Mesenchymal stem cell (in vitro differentiated cells and primary cell): ENCODE measurements at places on chromosomes 11 and 22.
A peak's percentile ranks its signal among the peaks of the same experiment; 100 is the strongest.

DNA sequence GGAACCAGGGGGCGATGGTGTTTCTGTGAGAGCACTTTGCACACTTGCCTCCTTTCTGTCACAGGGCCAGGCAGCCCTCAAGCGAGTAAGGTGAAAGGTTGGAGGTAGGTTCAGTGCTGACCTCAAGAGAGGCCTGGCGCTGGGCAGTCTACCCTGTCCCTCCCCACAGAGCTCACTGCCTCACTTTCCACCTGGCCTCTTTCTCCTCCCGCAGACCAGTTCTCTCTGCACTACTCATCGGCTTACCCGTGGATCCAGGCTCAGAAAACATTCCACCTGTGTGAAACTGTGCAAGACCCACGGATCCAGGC, 16.8 kb downstream of the APOL5 start:
- H3K27ac ChIP-seq = no peak overlapping the region
- peaks cover 1% of the 10 kb centered on the region for H3K4me1 ChIP-seq
- H3K27me3 ChIP-seq = no peaks in the 10 kb centered on the region

DNA sequence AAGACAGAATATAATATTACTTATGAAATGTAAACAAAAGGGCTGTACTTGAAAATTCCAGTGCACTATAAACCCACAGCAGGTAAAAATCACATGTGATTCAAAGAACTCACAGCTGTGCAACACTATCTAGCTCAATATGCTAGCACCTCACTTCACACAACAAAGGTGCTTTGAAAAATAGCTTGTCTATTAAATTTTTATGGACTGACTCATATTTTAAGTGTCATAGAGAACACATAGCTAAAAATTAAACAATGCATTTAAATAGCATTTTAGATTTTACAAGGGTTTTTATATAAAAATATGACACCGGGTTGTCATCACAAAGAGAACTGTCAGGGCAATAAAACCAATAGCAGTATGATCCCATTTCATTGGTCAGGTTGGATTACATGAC, 1390.5 kb upstream of the TENM4 start:
- no peak overlapping the region for H3K27ac ChIP-seq
- no peak for DNase-seq
- H3K36me3 ChIP-seq = no peaks in the 10 kb centered on the region
- no peak overlapping the region for H3K4me3 ChIP-seq
- no peaks in the 10 kb centered on the region for H3K4me1 ChIP-seq
- no peaks in the 10 kb centered on the region for H3K27me3 ChIP-seq

- H3K27me3 ChIP-seq = no peaks in the 10 kb centered on the region
- no peak overlapping the region for H3K4me3 ChIP-seq
- peak; percentile 67 for DNase-seq
- H3K27ac ChIP-seq = no peak overlapping the region
Measured at GRCh38 chr11:84969103-84969502, 658.0 kb downstream of the DLG2 start.

- peaks cover 8% of the 10 kb centered on the region for H3K4me1 ChIP-seq
- H3K4me3 ChIP-seq = no peak overlapping the region
- H3K36me3 ChIP-seq = peaks cover 64% of the 10 kb centered on the region
- peak; percentile 86 for DNase-seq
Measured at GRCh38 chr11:129861702-129862522, 33.5 kb downstream of the NFRKB start.

GRCh38 chr11:65579291-65579690, 3.4 kb downstream of the EHBP1L1 start:
- no peak overlapping the region for H3K27ac ChIP-seq
- no peak overlapping the region for H3K4me3 ChIP-seq
- H3K27me3 ChIP-seq = no peaks in the 10 kb centered on the region
- DNase-seq = no peak

DNA sequence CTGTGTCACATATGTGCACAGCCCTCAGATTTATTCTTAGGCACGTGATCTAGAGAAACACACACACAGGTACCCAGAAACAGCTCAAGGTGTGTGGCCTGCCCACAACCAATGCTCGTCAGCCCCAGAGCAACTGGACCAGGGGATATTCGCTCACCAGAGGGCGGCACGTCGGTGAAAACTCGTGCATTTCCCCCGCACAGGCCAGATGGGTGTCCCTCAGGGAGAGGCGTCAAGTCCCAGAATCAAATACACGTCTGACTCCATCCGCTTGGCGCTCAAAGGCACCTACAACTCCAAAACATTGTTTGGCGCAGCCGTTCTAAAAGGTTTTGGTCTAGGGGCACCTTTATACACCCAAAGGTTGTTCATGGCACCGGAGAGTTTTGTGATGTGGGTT, 429.0 kb downstream of the BRD1 start:
- no peak for DNase-seq
- H3K27me3 ChIP-seq = no peaks in the 10 kb centered on the region
- H3K4me1 ChIP-seq = no peaks in the 10 kb centered on the region
- H3K36me3 ChIP-seq = no peaks in the 10 kb centered on the region
- no peak overlapping the region for H3K27ac ChIP-seq

GRCh38 chr11:70768346-70769095, 370.2 kb downstream of the CTTN start:
- H3K27me3 ChIP-seq = no peaks in the 10 kb centered on the region
- no peak for DNase-seq
- H3K27ac ChIP-seq = no peak overlapping the region
- no peak overlapping the region for H3K4me3 ChIP-seq
- peaks cover 2% of the 10 kb centered on the region for H3K4me1 ChIP-seq

DNA sequence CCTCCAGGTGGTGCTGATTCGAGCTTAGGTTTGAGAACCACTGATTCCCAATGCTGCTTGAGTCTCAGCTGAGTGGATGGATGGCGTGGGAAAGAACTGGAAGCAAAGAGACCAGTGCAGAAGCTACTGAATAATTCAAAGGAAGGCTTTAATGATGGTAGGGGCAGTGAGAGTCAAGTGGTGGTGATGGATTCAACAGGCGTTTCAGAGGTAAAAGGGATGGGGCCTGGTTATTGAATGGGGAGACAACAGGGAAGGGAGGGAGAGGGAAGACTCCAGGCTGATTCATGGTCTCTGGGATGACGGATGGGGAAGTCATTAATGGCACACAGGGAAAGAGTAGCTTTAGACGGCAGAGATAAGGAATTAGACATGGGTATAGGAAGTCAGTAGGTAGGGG, 104.3 kb upstream of the TBCEL start:
- no peak overlapping the region for H3K4me3 ChIP-seq
- no peaks in the 10 kb centered on the region for H3K36me3 ChIP-seq
- peaks cover 1% of the 10 kb centered on the region for H3K4me1 ChIP-seq
- DNase-seq = no peak
- no peak overlapping the region for H3K27ac ChIP-seq
- H3K27me3 ChIP-seq = peaks cover 25% of the 10 kb centered on the region

DNA sequence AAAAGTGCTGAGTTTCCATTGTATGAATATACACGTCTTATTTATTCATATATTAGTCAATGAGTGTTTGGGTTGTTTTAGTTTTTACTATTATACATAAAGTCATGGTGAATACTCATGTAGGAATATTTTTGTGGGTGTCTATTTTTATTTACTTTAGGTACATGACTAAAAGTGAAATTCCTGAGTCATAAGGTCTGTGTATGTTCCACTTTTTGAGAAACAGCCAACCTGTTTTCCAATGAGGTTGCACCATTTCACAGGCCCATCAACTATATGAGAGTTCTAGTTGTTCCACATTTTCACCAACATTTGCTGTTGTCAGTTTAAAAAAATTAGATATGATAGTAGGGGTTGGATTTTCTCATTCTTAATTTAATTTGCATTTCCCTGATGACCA, 6.6 kb upstream of the OR6X1 start:
- no peaks in the 10 kb centered on the region for H3K36me3 ChIP-seq
- H3K4me1 ChIP-seq = no peaks in the 10 kb centered on the region
- H3K27me3 ChIP-seq = peaks cover 6% of the 10 kb centered on the region
- no peak overlapping the region for H3K27ac ChIP-seq
- DNase-seq = no peak

DNA sequence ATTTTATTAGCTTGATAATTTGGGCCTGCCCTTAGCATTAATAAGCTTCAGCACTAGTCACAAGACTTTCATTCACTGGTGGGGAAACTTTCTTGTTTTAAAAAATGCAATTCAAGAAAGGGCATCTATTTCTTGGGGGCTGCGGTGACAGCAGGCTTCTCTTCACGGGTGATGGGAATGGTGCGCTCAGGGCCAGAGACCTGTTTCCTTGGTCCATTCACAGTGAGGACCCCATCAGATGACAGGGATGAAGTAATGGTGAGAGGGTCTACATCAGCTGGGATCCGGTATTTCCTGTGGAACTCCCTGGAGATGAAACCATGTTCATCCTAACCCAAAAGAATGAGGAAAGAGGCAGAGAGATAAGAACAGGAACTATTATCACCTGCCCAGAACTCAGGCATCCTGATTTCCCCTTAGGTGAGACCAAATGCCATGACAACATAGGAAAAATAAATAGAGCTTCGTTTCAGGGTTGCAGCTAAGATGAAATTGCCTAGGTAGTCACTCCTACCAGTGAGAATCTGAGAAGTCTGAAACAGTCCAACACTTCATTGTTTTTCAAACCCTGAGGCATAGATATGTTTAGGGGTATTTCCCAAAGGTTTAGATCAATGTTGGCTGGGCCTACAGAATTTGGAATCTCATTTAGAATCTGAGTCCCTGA, 2.8 kb downstream of the CRYAB start:
- no peak for DNase-seq
- H3K36me3 ChIP-seq = no peaks in the 10 kb centered on the region
- no peaks in the 10 kb centered on the region for H3K27me3 ChIP-seq
- H3K27ac ChIP-seq = no peak overlapping the region
- H3K4me1 ChIP-seq = peaks cover 10% of the 10 kb centered on the region

GRCh38 chr11:102197670-102198139, 87.5 kb downstream of the YAP1 start:
- peaks cover 48% of the 10 kb centered on the region for H3K36me3 ChIP-seq
- no peak for DNase-seq
- no peaks in the 10 kb centered on the region for H3K4me1 ChIP-seq

DNA sequence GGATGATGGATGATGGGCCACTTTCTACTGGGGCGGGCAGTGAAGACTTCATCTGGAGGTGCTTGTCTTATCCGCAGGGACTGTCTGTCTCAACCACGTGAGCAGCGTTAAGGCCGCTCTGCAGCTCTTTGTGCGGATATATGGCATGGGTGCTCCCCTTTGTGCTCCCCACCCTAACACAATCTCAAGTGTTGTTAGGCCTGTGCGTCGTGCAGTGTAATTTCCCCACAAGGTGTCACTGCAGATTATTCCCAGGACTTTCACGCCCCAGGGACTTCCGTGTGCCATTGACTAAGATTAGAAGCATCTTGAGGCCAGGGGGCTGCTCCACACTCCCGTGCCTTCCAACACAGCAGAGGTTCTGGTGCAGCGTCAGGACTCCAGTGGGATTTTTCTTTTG, 65.3 kb downstream of the TBC1D22A start:
- peaks cover 42% of the 10 kb centered on the region for H3K4me1 ChIP-seq
- no peaks in the 10 kb centered on the region for H3K27me3 ChIP-seq
- no peak overlapping the region for H3K27ac ChIP-seq
- peaks cover 16% of the 10 kb centered on the region for H3K36me3 ChIP-seq
- DNase-seq = no peak

GRCh38 chr11:111549196-111549868, 8.8 kb downstream of the LAYN start:
- H3K4me3 ChIP-seq = no peak overlapping the region
- DNase-seq = no peak
- no peaks in the 10 kb centered on the region for H3K4me1 ChIP-seq
- H3K36me3 ChIP-seq = peaks cover 56% of the 10 kb centered on the region
- H3K27me3 ChIP-seq = no peaks in the 10 kb centered on the region
- no peak overlapping the region for H3K27ac ChIP-seq

GRCh38 chr11:75801362-75802020, 13.5 kb upstream of the UVRAG start:
- H3K27ac ChIP-seq = no peak overlapping the region
- no peak for DNase-seq
- peaks cover 9% of the 10 kb centered on the region for H3K4me1 ChIP-seq
- no peaks in the 10 kb centered on the region for H3K36me3 ChIP-seq

- no peaks in the 10 kb centered on the region for H3K27me3 ChIP-seq
- H3K27ac ChIP-seq = peak overlapping the region; percentile 100
- H3K4me1 ChIP-seq = peaks cover 45% of the 10 kb centered on the region
- DNase-seq = peak; percentile 85
- peaks cover 27% of the 10 kb centered on the region for H3K36me3 ChIP-seq
- H3K4me3 ChIP-seq = no peak overlapping the region
Measured at GRCh38 chr11:65416341-65416824, 6.2 kb upstream of the NEAT1 start.

DNA sequence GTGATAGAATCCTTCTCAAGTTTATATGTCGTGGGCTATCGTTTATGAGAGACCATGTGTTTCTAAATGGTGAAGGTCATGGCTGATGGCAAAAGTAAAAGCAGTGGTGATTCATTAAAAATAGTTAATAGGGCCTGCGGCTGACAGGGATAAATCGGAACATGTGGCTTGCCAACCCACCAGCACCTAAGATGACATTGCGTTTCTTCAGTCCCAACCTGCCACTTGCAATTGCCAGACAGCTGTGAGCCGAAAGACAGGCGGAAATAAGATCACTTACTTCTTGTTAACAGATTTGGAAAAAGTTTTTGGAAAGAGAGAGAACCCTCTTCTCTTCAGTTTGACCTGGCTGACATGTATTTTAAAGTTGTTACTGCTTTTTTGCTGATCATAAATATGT, 131.5 kb upstream of the MPPED2 start:
- H3K4me1 ChIP-seq = no peaks in the 10 kb centered on the region
- H3K4me3 ChIP-seq = no peak overlapping the region
- DNase-seq = no peak
- no peaks in the 10 kb centered on the region for H3K27me3 ChIP-seq
- H3K36me3 ChIP-seq = no peaks in the 10 kb centered on the region
- H3K27ac ChIP-seq = no peak overlapping the region

DNA sequence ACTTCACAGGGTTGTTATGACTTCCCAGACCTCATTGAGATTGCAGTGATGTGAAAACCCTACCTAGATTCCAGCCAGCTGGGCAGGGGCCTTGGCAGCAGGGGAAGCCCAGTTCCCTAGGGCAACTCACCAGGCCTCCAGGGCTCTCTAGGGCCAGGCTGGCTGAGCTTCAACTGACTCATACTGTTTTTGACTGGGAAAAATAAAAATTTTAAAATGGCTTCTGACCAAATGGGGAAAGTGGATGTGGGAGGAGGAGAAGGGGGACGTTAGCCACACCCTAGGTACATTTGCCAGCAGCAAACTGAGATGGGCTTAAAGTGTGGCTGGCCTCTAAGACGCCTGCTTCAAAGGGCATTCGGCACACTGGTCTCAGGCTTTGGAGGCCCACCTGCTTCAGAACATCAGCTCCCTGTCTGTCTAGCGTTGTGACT, 39.0 kb downstream of the BMAL1 start:
- H3K27me3 ChIP-seq = no peaks in the 10 kb centered on the region
- H3K4me3 ChIP-seq = no peak overlapping the region
- H3K27ac ChIP-seq = no peak overlapping the region
- DNase-seq = no peak
- no peaks in the 10 kb centered on the region for H3K36me3 ChIP-seq

GRCh38 chr22:42961810-42962209, 53.1 kb downstream of the PACSIN2 start:
- peaks cover 8% of the 10 kb centered on the region for H3K36me3 ChIP-seq
- no peak overlapping the region for H3K4me3 ChIP-seq
- no peak for DNase-seq
- H3K4me1 ChIP-seq = peaks cover 25% of the 10 kb centered on the region
- no peak overlapping the region for H3K27ac ChIP-seq

- H3K36me3 ChIP-seq = peaks cover 32% of the 10 kb centered on the region
- peak overlapping the region; percentile 86 for H3K27ac ChIP-seq
- H3K4me1 ChIP-seq = peaks cover 57% of the 10 kb centered on the region
- H3K27me3 ChIP-seq = no peaks in the 10 kb centered on the region
- no peak for DNase-seq
- peak overlapping the region; percentile 96 for H3K4me3 ChIP-seq
Measured at GRCh38 chr22:37562049-37562875, 2.0 kb downstream of the CDC42EP1 start.
